ENCODE measurements at places on chromosomes 3 and 15. TPM values are rescaled to one million over a fixed set of nuclear protein-coding genes. Genes with fewer than 3 reads are reported as not detected.

The SMCO1 gene
- total RNA-seq, result not detected

DNA sequence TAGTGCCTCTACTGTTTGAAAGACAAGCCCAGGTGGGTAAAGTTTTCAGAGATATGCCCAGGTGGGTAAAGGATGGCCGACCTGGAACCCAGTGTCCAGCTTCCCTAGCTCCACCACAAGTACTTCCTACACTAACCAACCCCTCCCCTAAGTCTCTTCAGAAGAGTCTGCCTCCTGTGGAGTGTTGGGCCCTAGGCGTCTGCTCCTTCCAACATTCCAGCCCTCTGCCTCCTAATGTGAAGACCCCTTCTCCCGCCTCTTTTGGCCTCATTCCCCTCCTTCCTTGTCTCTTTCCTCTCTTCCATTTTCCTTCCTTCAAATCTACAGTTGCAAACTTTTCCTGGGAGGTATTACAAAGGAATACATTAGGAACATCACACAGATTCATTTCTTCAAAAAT, 38.6 kb downstream of the CNTN3 start:
- DNase-seq, result no peak

DNA sequence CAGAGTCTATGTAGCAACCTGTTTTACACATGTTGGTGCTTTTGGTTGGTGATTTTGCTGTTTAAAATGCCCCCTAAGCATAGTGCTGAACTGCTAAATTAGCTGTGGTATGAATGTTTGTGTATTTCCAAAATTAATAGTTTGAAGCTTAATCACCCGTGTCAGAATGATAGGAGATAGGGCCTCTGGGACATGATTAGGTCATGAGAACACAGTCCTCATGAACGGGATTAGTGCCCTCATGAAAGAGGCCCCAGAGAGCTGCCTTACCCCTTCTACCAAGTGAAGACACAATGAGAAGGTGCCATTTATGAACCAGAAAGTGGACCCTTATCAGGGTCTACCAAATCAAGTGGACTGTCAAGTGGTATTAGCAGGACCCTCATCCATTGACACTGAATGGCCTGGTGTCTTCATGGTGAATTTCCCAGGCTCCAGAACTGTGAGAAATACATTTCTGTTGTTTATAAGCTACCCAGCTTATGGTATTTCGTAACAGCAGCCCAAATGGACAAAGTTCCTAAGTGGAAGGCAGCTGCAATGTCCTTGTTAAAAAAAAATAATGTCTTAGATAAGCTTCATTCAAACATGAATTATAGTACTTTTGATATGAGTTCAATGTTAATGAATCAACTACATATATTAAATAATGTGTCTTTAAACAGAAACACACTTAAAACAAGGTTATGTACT, 37.7 kb upstream of the FRMD4B start:
- no peak for DNase-seq

The LAMB2 gene
- total RNA-seq, result 230 TPM

The RPSA gene
- total RNA-seq, result 1,544 TPM

- no peak for DNase-seq
Measured at GRCh38 chr15:42549741-42550392, 1.2 kb downstream of the HAUS2 start.

- peak; percentile 50 for DNase-seq
Measured at GRCh38 chr15:51844747-51845426, 15.4 kb downstream of the TMOD3 start.

DNA sequence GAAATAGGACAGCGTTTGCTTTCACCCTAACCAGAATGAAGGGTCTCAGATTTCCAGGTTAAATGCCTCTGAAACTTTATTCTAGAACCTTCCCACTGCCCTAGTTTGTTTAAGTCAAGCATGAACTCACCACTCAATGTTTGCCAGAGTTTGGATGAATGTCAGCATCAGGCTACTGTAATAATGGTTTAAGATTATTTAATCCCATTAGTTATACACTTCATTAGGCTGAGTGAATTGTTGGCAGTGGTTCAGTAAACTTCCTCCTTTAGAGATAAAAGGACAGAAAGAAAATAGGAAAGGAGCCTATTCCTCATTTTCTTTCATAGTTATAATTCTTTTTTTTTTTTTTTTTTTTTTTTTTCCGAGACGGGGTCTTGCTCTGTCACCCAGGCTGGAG, 401.9 kb upstream of the TPRG1 start:
- no peak for DNase-seq

The CDHR4 gene
- total RNA-seq, result 2.0 TPM

GRCh38 chr3:69282181-69282580, 103.7 kb downstream of the FRMD4B start:
- peak; percentile 57 for DNase-seq

The RLBP1 gene
- not detected for total RNA-seq

GRCh38 chr3:37248164-37248563, 73.8 kb upstream of the LRRFIP2 start:
- DNase-seq, result no peak
